ENCODE measurements at places on chromosomes 16 and 17. TPM values are rescaled to one million over a fixed set of nuclear protein-coding genes. Genes with fewer than 3 reads are reported as not detected.
A peak's percentile ranks its signal among the peaks of the same experiment; 100 is the strongest.

KRT28 gene
- polyA plus RNA-seq: not detected

GRCh38 chr16:60100371-60100770 is 1366.3 kb upstream of the GOT2 start:
- no peak for DNase-seq

DNA sequence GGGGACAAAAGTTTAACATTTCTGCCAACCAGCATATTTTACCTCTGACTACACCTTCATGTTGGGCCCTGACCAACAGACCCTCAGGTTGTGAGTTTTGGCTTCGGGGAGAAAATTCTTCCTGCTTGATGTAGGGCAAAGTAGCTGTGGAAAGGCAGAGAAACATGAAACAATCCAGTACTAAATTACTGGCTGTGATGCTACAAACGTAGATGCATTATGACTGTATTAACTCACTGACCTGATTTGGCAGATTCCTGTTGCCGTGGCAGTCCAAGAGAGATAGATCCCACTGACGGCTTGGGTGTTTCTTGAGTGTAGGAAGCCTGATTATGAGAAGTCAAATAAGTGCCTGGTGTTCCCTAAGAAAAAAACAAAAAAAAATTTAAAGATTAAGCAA is 80.7 kb downstream of the TTC19 start:
- no peak for DNase-seq

GRCh38 chr17:80068301-80069222 is 32.1 kb downstream of the CCDC40 start:
- DNase-seq: peak; percentile 46

DNA sequence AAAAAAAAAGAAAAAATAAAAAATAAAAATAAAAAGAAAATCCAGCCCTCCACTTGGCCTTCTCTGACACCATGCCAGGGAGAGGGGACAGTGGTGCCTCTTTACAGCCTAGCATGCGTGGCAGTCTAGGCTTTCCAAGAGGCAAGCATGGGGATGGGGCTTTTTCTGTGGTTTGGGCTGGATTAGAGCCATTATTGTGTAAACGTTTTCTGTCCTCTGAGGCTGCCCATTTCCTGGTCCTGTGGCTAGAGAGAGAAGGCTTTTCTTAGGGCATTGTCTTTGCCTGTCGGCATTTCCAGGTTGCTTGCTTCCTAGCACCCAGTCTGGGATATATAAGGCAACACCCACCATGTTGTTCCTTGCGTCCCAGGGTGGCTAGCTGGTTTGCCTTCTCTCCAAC is 2.7 kb upstream of the DHRS7B start:
- DNase-seq: no peak

- no peak for DNase-seq
Measured at GRCh38 chr16:50688083-50688482, 5.3 kb upstream of the NOD2 start.

DNA sequence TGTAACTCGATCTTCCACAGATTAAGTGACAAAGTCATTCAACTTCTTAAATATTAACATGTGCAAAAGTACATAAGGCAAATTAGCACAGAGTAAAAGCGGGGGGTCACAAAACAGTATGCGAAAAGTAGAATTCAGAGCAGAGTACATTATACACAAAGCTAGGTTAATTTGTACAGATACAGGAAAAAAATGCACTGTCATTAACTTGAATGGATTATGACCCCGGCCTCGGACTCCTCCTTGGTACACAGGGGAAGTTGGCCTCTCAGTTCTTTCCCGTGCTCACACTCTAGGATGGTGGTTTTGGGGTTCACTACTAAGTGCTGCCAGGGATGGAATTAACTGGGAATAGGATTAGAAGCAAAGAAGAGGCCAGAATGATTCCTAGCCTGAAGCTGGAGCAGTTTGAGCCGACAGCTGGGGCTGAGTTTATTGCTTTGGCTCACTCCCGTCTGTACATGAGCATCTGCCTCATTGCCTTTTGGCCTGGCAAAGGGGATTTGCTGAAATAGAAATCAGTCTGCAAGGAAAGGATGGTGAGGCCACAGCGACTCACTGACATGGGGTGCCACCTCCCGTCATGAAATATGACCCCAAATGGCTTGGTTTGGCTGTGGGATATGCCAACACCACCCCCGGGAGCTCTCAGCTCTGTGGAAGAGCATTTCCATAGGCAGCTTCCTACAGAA is 23.6 kb downstream of the NTN1 start:
- no peak for DNase-seq

CRISPLD2 gene
- polyA plus RNA-seq: 7.8 TPM

GRCh38 chr17:74206332-74206818 is 2.9 kb downstream of the RPL38 start:
- no peak for DNase-seq

All from renal cortex interstitium (tissue), 15 donors.